ENCODE measurements at places on chromosomes 7 and 10.

- peaks cover 3% of the 10 kb centered on the region for H3K27me3 ChIP-seq
- H3K36me3 ChIP-seq: no peaks in the 10 kb centered on the region
- H3K4me3 ChIP-seq: no peak overlapping the region
- H3K4me1 ChIP-seq: no peaks in the 10 kb centered on the region
These were observed 194.5 kb upstream of the GALNT17 start for GRCh38 chr7:70937424-70937823.

- no peak overlapping the region for H3K27ac ChIP-seq
- no peak overlapping the region for H3K4me3 ChIP-seq
- no peak for DNase-seq
- no peaks in the 10 kb centered on the region for H3K27me3 ChIP-seq
These were observed 81.3 kb downstream of the PRKCQ start for GRCh38 chr10:6498771-6499170.

GRCh38 chr10:54745436-54745835 lies 55.6 kb downstream of the PCDH15 start:
- H3K27ac ChIP-seq: no peak overlapping the region
- H3K36me3 ChIP-seq: no peaks in the 10 kb centered on the region
- DNase-seq: peak; percentile 26
- H3K4me3 ChIP-seq: no peak overlapping the region

DNA sequence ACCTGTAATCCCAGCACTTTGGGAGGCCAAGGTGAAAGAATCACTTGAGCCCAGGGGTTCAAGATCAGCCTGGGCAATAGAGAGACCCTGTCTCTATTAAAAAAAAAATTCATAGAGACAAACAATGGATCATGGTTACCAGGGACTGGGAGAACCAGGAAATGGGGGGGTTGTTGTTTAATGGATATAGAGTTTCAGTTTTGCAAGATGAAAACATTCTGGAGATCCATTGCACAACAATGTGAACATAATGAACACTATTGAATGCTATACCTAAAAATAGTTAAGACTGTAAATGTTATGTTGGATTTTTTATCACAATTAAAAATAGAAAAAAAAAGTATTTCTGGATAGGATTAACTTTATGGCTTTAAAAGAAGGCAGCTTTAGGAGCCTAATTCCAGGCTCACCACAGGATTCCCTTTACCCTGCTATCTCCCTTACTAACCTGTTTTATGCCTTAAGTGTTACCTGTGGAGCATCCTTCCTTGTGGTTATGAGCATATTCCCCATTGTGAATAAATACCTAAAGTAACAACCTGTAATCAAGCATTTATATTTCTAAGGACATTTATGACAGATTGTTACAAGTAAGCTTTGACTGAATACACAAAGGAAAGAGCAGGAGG lies 45.1 kb upstream of the SGCE start:
- no peak overlapping the region for H3K4me3 ChIP-seq
- H3K4me1 ChIP-seq: peaks cover 3% of the 10 kb centered on the region
- DNase-seq: no peak
